Retina (tissue), 1 donor: ENCODE measurements at places on chromosomes 1 and 21.

DNA sequence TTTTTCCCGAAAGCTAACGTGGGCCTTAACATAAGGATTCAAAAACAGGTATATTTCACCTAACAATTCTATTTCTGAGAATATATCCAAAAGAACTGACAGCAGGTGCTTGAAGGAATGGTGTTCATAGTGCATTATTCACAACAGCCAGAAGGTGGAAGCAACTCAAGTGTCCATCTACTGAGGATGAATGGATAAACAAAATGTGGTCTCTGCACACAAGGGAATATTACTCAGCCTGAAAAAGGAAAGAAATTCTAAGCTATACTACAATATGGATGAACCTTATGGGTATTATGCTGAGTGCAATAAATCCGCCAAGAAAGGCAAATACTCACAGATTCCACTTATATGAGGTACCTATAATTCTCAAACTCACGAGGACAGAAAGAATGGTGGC, 6.1 kb upstream of the RIPPLY3 start:
- DNase-seq: no peak

- DNase-seq: no peak
These were observed at the start of gene PADI3 for GRCh38 chr1:17248781-17249180. Gene PADI3 (plus strand): TSS chr1:17249098. CDS start chr1:17249138, 40 bp downstream.

DNA sequence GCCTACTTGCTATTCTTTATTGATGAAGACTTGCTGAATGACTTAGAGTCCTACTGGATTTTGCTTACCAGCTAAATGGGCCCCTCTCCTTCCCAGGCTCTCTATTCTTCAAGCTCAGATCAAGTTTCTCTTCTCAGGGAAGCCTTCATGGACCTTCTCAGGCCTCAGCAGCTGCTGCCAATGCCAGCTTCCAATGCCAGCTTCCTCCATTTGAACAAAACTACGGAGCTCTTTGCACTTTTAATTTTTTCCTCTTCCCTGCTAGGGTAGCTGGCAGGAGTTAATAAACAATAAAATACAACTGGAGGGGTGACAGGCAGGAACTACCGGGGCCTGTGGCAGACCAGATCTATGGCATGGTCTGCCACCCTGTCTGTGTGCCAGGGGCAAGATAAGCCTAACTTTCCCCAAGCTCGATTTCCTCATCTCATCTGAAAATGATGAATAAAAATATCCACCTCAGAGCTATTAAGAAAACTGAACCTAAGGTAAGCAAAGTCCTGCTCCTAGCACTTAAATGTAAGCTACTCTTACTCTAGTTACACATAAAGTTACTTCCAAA, 995 bp upstream of the IPO13 start:
- no peak for DNase-seq

- DNase-seq: peak; percentile 31
These were observed 116.3 kb upstream of the SLC25A33 start for GRCh38 chr1:9422911-9423505.

GRCh38 chr1:45834689-45835088, 31.3 kb downstream of the MAST2 start:
- DNase-seq: no peak

- DNase-seq: peak; percentile 78
These were observed 45.3 kb downstream of the MRPL39 start for GRCh38 chr21:25561668-25562641.

DNA sequence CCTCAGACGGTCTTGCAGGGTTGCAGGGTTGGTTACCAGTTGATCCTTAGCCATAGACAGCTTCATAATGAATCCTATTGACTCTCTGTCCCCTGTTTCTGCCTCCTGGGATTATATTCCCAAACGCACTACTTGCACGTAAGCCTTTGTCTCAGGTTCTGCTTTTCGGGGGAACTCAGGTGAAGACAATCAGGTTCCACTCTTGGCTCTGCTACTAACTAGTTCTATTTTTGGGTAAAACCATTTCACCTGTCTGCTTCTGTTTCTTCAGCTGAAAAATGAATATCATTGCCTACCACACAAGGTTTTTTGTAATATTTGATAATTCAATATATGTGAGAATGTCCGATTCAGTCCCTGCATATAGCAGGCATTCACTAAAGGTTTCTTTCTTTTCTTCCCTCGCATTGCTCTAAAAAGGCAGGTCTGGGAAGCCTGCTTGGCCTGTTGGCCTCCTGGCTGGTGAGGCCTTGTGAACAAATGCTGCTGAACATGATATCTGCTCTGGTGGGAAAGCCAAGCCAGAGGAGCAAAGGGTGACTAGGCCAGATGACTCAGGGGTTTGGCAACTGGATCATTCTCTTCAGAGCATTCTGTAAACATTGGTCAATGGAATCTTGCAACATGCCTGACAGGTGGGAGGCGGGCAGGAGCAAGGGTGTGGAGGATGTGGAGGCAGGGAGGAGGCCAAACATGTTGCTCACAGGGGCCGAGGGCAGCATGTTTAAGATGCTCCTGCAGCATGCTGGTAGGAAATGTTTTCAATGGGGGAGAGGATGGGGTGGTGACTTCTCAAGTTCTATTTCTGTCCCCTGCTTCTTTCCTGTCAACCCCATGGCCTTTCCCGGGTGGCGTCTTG, 23.8 kb downstream of the IER5 start:
- DNase-seq: no peak

GRCh38 chr1:61268546-61269240, 186.3 kb downstream of the NFIA start:
- DNase-seq: peak; percentile 29
